ENCODE measurements at places on chromosomes 3 and 15.

DNA sequence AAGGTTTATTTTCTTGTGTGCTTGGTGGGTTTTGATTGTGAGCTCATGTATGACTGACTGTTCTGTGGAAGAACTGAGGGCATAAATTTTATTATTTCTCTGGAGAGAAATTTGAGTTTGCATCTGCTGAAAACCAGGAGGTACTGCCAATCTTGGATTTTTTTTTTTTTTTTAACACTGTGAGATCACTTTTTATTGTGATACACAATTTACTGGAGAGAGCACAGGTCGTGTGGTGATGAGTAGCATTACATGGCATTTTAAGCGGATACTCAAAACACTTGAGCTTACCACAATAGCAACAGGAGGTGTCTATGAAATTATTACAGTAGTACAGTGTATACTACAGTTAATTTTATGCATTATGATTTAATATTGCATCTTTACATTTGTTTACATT is 237.4 kb downstream of the MFSD1 start:
- DNase-seq: no peak

DNA sequence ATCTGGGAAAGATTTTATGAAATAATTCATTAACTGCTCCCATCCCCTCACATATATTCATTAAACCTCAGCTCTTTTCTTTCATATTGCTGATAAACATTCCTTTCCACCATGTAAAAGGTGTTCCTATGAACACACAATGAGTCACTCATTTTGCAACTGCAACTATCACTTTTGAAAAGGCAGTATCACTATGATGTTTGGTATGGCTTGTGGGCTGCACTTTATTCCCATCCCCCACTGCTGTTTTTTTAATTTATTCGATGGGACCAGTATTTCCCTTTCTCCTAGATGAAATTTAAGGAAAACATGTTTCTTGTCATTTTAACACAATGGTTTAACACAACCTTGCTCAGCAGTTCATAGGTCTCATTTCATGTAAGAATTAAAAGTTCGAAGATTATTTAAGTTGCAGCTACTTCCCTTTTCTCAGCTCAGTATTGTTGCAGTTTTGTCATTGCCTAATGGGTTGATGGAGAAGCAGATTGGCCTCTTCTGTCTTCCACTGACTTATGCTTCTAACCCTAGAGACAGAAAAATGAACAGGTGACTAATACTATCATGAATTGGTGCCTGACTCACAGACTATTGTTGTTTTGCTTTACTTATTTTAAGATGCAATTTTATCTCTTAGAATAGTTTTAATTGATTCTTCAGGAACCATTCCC is 280.3 kb downstream of the ZPLD1 start:
- DNase-seq: no peak

DNA sequence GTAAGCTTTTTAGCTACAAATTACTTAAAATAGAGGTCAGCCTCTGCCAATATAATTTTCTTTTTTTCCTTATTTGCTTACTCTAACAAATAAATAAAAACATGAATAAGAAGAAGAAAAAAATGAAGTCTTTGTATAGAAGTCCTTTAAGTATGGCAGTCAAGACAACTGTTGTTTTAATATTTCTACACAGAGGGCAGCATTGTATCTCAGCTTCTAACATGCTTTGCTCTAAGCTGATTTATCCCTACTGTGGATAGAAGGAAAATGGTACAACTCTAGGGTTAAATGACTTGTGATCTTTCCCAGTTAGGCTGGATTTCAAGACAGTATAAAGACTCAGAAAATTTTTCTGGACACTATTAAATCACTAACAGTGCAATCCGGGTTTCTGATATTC is 104.3 kb upstream of the MEIS2 start:
- DNase-seq: no peak

DNA sequence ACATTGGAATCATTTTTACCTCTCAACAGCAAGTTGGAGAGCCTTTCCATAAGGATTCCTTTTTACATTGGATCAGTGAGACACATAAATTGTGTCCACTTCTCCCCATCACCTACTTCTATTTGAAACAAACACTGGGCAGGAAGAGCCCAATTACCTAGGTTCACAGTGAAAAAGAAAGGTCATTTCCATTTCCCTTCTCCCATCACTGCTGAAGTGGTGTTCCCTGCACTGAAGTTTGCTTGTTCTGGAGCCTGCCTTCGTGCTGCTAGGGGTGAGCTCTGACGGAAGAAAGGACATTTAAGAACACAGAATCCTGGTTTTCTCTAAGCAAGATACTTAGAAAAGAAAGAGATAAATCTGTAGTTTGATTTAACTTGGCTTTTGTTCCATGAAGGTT is 123.8 kb upstream of the ZBTB20 start:
- DNase-seq: no peak

DNA sequence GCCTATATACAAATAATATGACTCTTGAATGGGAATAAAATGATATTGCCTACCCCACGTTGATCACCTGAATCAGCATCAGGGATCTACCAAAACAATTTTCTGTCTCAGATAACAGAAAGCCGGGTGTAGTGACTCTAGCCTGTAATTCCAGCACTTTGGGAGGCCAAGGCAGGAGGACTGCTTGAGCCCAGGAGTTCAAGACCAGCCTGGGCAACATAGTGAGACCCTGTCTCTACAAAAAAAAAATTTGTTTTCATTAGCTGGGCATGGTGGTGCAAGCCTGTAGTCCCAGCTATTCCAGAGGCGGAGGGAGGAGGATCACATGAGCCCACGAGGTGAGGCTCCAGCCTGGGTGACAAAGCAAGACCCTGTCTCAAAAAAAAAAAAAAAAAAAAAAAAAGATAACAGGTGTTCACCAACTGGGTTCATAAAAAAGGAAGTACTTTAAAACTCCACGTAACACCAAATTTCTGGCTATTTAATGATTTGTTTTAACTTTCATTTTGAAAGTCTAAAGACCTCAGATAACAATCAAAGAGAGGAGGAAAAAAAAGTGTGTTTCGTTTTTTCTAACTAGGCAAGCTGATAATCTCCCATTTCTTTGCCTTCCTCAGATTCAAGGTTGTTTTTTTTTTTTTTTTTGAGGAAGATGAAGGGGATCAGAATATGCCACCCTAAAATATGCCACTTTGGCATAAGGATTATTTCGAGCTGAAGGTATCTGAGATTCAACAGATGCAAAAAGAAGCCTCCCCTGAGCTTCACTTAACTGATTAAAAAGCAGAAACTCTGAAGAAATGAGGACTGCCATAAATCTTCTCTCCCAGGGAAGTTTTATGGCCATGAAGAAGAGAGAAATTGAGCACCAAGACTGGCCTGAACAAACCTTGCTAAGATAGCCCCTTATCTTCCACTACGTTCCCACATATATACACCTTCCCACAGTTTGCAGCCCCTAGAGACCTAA is 44.1 kb downstream of the TRANK1 start:
- DNase-seq: no peak

DNA sequence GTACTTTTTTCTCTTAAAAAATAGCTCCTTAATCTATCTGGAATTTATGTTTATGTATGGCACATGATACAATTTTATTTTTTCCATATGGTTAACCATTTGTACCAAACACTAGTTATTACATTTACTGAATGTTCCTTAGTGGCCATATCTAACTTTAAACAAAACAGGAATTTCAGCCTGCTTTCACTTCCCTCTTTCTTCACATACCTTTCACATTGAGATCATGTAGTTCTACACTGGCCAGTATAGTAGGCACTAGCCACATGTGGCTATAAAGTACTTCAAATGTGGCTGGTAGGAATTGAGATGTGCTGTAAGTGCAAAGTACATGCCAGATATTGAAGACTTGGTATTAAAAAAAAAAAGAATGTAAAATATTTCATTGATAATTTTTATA is 4.7 kb upstream of the RYK start:
- no peak for DNase-seq

DNA sequence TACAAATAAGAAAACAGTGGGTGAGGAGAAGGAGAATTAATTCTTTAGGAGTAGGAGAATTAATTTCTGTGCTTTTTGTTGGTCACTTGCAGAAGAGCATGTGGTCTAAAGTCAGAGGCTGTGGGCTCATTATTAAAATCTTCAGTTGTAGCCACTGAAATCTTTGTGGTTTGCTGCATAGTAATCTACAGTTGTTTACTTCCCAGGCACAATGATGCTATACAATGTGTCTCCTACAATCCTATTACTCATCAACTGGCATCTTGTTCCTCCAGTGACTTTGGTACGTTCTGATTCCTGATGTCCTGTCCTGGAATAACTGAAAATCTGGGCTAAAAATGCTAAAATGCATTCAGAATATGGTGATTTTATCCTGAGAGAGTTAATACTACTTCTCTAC is 21.0 kb downstream of the IFT122 start:
- DNase-seq: peak; percentile 83

DNA sequence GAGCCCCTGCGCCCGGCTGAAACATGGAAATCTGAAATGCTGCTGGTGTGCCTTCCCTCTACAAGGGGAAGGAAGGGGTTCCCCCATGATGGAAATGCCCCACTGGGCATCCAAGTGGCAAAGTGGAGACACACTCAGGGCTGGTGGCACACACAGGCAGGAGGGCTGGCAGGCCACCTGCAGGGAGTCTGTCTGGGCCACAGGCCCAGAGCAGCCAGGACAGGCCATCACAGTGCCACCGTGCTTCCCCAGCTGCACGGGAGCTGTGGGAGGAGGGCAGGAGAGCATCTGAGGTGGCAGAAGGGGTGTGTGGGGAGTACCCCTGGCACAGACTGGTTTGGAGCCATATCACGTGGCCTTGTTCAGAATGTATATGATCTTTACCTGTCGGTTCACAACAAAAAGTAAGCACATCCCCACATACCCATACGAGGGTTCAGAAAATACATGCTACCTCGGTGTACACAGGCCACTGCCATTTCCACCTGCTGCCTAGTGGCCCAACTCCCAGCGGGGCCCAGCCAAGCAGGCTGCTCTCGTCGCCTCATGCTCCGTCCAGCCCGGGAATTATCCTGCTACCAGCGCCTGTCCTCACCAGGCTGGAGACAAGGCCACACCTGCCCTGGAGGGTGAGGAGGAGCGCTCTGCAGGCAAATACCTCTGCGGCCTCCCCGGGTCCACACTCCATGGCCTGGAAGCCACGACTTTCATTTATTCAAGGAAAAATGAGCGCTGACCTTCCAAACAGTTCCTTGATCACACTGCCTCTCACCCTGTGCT is 22.6 kb upstream of the DUSP7 start:
- no peak for DNase-seq

GRCh38 chr15:91369823-91370222 is 269.8 kb downstream of the SV2B start:
- no peak for DNase-seq

- DNase-seq: no peak
These were observed 90.0 kb downstream of the FSIP1 start for GRCh38 chr15:39692356-39693327.

- no peak for DNase-seq
These were observed 551.7 kb downstream of the NR2F2 start for GRCh38 chr15:96882121-96882772.

DNA sequence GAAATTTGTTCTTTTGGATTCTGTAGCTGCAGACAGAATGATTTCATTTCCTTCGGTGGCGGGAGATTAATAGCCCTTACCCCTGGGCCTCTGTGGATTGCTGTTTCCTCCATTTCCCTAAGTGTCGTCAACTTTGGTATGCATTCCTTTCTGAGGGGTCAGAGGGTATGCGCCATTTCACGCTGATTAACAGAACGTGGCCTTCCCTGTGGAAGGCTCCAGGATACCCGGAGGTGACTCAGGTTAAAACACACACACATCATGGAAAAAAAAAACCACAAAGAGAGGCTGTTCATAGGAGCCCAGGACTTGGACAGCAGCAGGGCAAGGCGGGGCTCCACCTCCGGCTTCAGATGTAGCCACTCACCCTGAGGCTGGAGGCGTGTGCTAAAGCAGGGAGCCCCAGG is 51.9 kb downstream of the EPHB1 start:
- DNase-seq: no peak

DNA sequence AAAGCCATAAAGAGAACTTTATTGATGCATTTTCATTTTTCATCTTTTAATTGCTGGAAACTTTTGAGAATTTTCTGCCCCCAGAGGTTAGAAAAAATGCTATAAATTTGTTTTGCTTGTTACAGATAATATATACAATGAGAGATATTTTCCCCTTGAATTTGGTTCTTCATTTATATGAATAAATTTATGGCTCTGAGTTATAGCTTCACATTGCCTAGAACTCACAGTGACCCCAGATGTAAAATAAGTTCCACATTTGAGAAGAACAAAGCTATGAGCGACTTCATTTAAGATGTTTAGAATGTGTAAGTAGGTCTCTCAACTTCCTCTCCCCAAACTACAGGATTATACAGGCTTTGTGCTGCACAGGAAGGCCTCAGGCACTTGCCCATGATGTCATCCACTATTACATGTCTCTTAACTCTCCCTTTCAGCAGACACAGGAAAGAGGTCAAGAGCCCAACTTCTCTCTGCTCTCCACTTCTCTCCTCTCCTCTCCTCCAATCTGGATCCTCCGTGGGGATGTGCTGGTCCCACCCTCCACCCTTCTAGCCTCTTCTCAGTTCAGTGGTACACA is 92.8 kb downstream of the DUT start:
- no peak for DNase-seq

DNA sequence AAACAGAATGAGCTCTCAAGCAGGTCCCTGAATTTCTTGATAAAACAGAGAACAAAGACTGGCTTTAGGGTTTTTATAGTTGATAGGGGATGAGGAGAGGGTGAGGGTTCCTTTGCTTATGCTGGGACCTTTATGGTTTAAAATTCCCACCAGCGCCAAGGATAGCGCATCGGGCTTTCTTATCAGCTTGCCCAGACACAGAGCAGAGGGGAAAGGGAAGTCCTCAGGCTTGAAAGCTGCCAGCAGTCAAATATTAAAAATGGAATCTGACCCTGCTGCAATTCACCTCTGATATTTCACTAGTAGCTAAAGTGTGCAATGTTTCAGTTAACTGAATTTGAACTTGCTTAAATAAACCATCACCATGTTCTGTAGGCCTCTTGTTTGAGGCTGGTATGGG is 55.0 kb upstream of the EPHA3 start:
- no peak for DNase-seq

- DNase-seq: no peak
These were observed 7.2 kb upstream of the IVD start for GRCh38 chr15:40398413-40398873.

- DNase-seq: peak; percentile 75
These were observed 61.1 kb downstream of the AMOTL2 start for GRCh38 chr3:134312873-134313846.

GRCh38 chr3:190646996-190647395 is 133.1 kb downstream of the IL1RAP start:
- DNase-seq: no peak
